ENCODE measurements at places on chromosomes 2 and 18.

DNA sequence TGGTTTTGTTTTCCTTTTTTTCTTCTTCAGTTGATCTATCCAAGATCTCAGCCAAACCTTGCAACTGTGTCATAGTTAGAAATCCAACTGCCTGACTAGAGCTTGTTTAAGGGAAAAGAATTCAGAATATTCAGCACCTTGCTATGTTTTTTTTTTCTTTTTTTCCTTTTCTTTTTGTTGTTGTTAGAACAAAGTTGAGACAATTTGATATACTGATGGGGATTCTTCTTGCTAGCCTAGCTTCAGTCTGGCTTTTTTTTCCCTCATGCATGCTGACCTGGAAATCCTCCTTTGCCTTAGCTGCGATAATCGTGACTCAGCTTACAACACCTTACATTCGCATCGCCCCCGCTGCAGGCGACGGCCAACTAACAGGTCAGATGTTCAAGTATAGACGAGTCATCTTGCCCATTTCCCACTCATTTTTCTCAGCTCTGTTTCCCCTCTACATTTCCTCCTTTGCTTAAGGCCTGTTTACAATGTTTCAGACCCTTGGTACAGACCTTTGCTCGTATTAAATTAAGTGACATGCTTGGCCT, 487.2 kb upstream of the RAB12 start:
- peak; percentile 78 for DNase-seq

DNA sequence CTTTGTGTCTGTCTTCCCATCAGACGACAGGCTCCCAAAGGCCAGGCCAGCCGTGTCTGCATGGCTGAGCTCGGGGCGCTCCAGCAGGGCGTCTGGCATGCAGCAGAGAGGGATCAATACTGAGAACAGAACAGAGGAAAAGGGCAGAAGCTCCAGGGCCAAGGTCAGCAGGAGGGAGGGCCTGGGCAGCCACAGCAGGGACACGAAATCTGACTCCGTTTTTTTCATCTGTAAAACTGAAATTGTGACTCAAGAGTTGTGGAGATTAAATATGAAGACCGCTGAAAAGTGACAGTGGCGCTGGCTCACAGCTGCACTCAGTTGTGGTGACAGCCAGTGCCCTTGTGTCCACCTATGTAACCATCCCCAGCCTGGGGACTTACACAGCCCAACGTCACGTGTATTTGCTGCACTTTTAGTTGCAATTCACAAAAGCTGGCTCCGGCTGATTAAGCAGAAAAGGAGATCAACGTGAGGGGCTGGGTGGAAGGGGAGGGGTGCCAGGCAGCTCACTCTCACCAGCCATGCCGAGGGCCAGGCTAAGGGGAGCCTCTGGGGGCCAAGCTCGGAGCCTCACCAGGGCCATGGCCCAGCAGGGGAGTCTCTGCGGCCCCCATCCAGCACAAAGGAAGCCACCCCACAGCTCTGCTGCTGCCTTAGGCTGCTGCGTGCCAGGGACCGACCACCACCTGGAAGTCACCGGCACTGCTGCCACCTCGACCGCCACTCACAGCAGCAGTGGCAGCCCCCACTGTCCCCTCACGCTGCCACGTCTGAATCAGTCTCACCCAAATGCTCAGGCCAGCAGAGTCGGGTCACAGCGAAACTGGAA, 74.7 kb downstream of the EIPR1 start:
- no peak for DNase-seq

- DNase-seq, result no peak
Observed at GRCh38 chr2:85446296-85447221, 28.0 kb downstream of the SH2D6 start.

DNA sequence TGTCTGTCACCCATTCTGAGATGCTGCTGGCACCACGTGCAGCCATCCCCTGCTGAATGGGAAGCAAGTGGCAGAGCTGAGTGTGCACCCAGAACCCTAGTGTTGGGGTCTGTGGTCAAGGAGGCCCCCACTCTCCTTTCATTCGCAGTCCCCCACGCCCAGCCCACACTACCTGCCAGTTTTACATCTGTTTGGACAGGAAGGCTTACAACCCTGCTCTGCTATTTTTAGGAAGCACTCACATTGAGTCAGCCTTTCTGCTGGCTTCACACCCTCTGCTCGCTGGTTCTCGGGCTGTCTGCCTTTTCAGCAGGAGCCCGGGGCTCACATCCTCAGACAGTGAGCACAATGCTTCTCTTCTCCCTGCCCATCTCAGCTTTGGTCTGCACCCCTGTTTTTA, 10.7 kb upstream of the ADCY3 start:
- DNase-seq, result no peak

- DNase-seq, result no peak
Observed at GRCh38 chr2:219475278-219475677, 23.4 kb upstream of the GMPPA start.

GRCh38 chr2:157185476-157186227, 71.9 kb upstream of the GALNT5 start:
- DNase-seq, result no peak

- no peak for DNase-seq
Observed at GRCh38 chr18:24043403-24043802, 28.8 kb downstream of the TTC39C start.

DNA sequence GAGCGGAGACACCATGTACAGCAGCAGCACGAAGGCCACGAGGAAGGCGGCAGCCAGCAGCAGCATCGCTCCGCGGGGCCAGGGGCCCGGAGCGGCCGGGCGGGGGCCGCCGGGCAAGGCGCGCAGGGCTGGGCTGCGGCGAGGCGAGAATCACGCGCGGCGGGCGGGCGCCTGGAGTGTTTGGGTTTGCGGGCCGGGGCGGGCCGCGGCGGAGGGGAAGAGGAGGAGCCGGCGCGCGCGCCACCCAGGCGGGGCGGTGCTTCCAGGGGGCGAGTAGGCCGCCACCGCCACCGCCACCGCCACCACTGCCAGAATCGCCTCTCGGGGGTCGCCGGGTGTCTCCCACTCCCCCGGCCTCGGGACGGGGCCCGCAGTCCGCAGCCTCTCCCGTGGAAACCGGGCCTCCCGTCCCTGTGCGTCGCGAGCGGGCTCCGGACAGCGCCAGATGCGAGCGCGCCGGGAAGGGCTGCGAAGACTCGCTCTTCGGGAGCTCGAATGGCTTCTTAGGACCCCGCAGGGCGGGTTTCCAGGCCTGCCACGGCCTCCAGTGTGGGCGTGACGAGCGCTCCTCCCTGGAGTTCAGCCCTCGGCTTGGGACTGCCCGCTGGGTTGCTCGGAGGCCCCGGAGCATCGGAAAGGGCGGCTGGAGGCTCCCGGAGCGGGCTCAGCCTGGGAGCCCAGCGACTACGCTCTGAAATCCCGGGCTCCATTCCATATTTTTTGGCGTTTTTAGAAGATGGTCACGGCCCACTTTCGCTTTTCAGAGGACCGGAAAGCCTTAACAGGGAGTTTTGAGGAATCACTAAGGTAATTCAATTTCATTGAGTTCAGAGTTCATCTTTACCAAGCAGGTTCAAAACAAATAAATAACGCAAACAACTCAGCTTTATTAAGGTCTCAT, at the start of gene KDSR:
Gene KDSR (minus strand): TSS at position 154 of the 901 bp plus-strand sequence. CDS start 88 bp downstream, at position 66.
- DNase-seq, result peak; percentile 94

Data from dermis microvascular lymphatic vessel endothelial cell (primary cell).